Glomerular endothelial cell (primary cell): ENCODE measurements at places on chromosomes 1 and 21. TPM values are rescaled to one million over a fixed set of nuclear protein-coding genes. Genes with fewer than 3 reads are reported as not detected.

DNA sequence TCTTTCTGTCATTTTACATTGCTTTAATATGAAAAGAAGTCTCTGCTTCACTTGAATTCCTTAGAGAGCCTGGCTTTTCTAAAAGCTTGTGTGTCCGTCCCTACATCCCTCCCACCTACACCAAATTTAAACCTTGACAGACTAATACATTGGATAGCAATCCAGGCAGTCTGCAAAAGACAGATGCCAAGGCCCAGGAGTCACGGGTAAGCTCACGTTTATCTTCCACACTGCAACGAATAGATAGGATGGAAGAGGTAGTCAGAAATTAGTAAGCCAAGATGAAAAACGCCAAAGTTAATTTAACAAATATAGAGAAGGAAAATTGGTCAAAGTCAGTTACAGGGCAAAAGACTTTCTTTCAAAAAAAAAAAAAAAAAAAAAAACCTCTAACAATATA is 338.1 kb downstream of the SMYD3 start:
- no peak for DNase-seq

The CR1L gene
- not detected in 2 replicates for total RNA-seq

DNA sequence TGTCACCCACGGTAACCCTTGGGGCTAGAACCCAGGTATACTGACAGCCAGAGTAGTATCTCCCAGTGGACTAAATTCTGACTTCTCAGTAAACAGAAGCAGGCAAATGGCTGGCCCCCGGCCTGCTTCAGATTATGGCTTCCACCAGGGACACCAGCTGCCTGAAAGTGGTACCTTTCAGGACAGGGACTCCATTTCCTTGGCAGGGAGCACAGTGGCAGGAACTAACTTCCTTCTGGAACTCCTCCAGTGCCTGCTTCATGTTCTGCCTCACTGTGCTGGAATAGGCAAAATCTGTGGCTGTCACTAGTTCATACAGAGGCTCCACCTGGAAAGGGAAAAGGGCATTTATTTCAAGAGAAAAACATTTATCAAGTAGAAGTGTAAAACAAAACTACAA is 32.7 kb downstream of the C8B start:
- no peak for DNase-seq

The FMO5 gene
- 0.34 and 1.2 TPM in 2 replicates for total RNA-seq

DNA sequence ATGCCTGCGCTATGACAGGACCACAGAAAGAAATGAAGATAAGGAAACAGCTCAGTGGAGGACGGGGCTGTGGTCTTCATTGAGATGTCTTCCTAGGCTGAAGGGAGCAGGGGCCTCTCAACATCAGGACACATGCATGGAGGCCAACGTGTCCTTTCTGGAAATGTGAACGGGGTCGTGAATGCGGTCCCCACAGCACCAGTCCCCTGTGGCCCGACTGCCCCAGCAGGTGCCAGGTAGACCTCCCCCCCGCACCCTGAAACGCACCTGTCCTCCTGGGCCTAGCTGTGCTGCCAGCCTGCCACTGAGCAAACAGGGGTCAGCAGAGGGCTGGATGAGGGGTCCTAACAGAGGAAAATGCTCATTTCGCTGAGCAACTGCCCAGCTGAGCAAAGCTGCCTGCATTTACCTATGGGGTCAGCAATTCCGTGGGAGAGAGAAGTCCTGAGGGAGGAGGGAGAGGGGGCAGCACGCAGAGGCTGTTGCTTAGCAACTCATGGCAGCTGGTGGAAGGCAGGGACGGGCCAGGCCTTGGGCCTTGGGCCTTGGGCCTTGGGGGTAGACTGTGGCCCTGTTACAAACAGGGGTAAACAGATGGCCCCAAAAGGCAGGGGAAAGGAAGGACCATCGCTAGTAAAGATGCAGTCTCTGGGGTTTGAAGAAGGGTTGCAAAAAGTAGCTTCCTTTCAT is 77.4 kb downstream of the NPHP4 start:
- no peak for DNase-seq

The ANXA9 gene
- total RNA-seq = 0.19 TPM in 1 of 2 replicates, not detected in the other

DNA sequence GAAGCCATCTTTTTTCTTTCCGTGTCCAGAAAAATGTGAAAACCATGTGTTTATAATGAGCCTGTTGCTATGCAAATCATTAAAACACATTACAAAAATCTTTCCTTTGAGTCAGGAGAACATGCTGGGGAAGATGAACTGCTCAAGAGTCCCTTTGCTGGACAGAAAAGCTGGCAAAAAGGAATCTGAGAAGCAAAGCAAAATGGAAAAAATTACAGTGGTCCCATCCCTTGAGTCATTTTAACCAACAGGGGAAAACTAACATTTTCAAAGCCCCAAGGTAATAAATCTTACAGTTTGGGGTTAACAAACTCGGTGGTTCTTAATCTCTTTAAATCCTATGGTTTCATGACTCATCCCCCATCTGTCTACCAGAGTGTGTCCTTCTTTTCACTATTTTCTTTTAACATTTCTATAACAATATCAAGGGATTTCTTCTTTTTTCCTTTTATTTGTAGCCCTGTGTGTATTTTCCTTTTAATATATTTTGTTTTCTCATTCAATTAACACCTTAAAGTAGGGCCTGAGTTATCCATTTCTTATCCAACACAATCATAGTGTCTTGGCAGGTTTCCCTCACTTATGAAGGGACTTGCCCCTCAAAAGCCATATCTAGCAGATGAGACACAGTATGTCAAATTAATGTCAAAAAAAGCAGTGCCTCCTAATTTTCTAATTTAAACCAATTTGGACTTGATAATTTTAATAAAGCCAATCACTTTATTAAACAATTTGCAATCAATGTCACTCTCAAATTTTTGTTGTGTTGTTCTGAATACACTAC is 105.4 kb downstream of the PTPN14 start:
- no peak for DNase-seq

GRCh38 chr1:168005529-168005928 is 68.7 kb upstream of the MPC2 start:
- no peak for DNase-seq

DNA sequence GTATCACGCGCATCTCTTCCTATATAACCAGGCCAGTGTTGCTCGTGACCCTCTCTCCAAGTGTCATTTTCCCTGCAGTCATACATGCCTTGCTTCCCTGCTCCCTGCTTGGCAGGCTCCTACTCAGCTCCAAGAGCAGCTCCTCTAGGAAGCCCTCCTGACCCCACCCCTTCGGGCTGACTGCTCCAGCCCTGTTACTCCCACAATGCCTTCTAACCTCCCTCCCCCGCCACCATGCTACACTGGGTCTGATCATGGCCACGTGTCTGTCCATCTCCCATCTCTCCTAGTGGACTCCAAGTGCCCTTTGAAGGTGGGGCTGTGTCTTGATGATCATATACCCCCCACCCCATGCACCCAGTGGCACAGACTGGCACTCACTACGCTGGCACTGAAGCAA is 44.7 kb downstream of the MRPL37 start:
- no peak for DNase-seq

The CSF3R gene
- not detected in 2 replicates for total RNA-seq

The GSTM1 gene
- 9.3 TPM in 1 of 2 replicates, not detected in the other for total RNA-seq

- DNase-seq = no peak
Observed at GRCh38 chr1:13224480-13225060, 1.4 kb downstream of the PRAMEF18 start.

DNA sequence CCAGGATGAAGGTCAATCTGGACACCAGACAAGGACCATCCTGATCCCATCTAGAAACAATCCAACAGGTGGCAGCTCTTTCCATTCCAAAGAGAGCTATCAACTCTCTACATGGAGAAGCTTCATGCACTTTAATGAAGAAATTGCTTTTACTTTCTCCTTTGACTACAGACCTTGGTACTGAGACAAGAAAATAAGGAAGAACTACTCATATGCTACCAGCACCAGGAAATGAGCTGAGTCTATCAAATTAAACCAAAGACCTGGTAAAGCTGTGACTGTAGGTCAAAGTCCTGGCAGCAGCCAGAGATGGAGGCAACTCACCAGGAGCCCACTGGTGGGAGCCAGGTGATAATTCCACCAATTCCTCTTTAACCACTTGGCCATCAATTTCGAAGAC is 64.3 kb upstream of the LRRC8B start:
- no peak for DNase-seq

DNA sequence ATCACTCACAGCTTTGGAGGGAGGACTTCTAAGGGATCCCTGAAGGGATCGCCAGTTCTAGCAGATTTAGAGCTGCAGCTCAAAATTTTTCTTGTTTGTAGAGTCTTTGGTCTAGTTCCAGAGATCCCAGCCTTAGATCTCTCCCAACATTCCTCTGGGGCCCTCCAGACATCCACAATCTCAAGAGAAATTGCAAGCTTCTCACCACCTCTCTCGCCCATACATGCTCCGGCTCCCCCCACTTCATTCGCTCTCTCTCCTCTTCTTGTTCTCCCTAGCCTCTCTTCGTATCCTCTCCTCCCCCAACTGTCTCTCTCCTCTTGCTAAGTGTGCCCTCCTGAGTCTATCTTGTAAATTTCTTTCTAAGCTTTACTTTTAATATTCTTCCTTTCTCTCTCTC is 15.1 kb upstream of the TUT4 start:
- DNase-seq = no peak

GRCh38 chr21:29641635-29642550 is 297.9 kb downstream of the GRIK1 start:
- DNase-seq = no peak

- peak; percentile 23 for DNase-seq
Observed at GRCh38 chr1:50704126-50704525, 255.9 kb downstream of the FAF1 start.

The KRTAP13-2 gene
- not detected in 2 replicates for total RNA-seq

DNA sequence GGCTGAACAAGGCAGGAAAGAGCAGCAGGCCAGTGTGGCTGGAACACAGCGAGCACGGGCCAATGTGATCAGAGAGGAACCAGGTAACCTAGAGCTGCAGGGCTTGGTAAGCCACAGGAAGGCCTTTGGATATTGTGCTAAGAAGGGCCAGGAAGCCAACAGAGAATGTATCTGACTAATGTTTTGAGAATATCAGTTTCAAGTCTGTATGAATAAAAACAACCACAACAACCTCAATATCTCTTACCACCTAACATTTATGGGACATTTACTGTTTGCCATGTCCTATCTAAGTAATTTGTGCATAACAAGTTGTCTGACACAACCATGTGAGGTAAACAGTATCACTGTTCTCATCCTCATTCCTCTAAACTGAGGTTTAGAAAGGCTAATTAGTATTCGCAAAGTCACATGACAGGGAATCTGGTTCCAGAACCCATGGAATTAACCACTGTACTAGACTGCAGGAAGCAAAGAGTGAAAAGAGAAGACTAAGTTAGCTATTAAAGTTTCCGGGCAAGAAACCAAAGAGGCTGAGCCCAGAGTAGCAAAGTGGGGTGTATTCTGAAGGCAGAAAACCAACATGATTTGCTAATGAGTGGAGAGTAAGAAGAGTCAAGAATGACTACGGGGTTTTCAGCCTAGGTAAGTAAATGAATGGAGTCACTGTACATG is 38.9 kb downstream of the SPRTN start:
- DNase-seq = no peak

DNA sequence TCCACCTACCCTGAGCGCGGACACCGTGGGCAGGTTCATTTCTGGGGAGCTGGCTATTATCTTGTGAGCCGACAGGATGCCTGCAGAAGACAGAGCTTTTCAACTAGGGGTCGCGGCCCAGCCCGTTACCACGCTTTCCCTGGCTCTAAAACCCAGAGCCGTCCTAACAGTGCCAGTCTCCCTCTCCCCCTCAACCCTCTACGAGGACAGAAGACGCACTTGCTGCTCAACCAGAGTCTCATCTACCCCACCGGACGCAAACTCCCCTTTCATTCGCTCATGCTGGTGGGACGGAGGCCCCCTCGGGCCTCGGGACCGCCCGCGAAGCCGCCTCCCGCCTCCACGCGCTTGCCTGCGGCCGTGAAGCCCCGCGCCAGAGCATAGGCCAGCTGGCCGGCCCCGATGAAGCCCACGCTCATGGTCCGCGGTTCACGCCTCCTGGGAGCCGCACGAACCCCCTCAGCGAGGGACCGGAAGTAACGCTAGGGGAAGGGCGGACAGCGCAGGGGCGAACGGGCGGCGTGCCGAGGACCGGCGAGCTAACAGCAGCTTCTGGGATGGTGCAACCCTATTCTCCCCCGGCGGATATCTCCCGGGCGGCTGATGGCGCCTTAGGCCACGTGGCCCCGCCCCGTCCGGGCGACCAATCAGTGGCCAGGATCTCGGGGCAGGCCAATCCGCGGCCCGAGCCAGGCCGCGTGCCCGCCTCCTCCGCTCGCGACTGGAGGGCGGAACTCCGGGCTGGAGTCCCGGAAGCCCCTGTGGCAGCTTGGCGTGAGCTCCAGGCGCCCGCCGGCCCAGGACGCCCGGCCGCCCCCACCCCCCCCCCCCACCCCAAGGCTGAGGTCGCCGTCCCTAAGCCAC is at the start of gene PYCR2:
Gene PYCR2, minus strand, starts transcription at position 559 of the 864 bp plus-strand sequence. Its CDS starts 140 bp downstream, at position 419.
- DNase-seq = peak; percentile 58

- DNase-seq = no peak
Observed at GRCh38 chr1:204265665-204266064, 51.9 kb upstream of the GOLT1A start.

GRCh38 chr21:25350056-25350455 is 257.2 kb downstream of the MRPL39 start:
- DNase-seq = no peak

- no peak for DNase-seq
Observed at GRCh38 chr1:172427191-172427590, 6.7 kb downstream of the C1orf105 start.

The CNST gene
- 8.2 and 13.7 TPM in 2 replicates for total RNA-seq

The KIAA1614 gene
- total RNA-seq = 3.4 and 5.1 TPM in 2 replicates

GRCh38 chr1:224759135-224759534 is 143.0 kb downstream of the CNIH3 start:
- no peak for DNase-seq

DNA sequence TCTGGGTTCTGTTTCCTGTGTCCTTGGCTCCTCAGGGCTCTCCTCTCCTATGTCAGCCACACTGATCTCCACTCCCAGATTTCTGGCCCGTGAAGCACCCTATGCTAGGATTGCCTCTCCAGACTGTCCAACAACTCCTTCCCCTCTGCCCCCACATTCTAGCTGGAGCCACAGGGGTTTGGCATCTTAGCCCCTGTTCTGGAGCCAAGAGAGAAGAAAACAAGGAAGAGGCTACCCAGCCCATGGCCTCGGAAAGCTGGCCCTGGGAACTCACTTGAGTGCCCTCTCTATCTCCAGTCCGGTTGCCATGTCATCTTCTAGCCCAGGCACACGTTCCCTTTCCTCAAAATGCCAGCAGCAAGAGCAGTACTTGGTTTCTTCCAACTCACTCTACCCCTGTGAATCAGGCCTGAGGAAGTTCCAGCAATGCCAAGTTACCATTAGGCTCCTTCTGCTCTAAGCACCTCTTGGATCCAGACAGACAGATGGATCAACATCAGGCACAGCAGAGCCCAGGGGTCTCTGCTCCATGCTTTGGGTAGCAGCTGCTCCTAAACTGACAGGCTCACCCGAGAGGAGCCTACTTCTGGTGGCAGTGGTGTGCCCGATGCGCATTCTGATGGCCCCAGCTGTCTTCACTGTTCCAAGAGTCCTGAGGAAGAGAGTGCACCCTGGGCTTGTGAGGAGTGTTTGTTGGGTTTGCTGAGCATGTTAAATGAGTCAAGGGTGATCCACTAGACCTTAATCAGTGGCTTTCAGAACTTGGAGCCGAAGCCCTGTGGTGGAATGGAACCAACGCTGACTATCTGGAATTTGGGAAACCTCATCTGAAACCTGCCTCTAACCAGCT is 11.6 kb upstream of the GPR61 start:
- DNase-seq = no peak
